ENCODE measurements at places on chromosomes 1 and 21.

- no peak for DNase-seq
These were observed 67.1 kb upstream of the PTGFRN start for GRCh38 chr1:116842654-116843053.

DNA sequence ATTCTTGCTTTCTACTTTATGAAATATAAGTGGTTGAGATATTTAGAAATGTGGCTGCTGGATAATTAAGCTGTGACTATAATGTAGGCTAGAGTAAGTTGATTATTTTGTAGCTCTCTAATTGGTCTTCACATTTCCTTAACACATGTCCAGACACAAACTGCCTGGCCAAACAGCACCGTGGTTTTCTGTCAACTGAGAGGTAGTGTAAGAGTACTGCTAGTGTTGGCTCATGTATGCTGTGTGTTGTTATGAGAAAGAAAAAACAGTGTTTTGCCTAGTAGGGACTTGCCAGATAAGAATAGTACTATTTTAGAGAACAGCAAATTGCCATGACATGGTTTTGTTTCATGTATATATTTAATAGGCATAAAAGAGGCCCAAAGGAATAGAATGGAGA lies 37.1 kb downstream of the TMED5 start:
- no peak for DNase-seq

GRCh38 chr1:213530611-213531320 lies 457.0 kb upstream of the PROX1 start:
- DNase-seq = no peak

DNA sequence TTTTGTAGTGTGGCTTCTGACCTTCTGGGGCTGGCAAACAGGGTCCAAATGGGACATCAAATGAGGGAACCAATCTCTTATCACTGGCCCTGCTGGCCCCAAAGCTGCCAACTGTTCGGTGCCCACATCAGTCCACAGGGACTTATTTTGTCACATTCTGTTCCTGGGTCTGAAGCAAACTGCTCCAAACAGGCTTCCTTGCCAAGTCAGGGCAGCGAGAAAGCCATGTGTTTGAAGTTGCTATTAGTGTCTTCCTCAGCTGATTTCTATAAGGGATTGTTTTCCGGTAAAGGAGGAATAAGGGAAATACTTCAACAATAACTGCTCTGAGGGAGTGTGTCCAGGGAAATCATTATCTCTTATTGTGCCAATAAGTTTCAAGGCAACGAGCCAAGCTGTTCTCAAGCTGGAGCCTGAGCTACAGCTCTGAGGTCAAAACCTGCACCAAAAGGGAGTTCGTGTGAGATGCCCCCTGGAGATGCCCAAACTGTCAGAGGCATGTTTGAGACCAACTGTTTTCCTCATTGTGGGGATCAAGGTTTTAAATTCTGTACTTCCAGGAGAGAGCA lies 381.4 kb upstream of the PROX1 start:
- no peak for DNase-seq

- DNase-seq = no peak
These were observed 100.1 kb upstream of the SLC2A1 start for GRCh38 chr1:43058545-43059360.

DNA sequence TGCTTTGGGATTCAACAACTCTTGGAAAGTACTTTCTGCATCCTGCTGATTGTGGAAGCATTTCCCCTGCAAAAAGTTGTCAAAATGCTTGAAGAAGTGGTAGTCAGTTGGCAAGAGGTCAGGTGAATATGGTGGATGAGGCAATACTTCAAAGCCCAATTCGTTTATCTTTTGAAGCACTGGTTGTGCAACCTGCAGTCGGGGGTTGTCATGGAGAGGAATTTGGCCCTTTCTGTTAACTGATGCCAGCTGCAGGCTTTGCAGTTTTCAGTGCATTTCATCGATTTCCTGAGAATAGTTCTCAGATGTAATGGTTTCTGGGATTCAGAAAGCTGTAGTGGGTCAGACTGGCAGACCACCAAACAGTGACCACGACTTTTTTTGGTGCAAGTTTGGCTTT lies 47.6 kb upstream of the GJA5 start:
- no peak for DNase-seq
